ENCODE measurements at places on chromosomes 4 and X. TPM values are rescaled to one million over a fixed set of nuclear protein-coding genes. Genes with fewer than 3 reads are reported as not detected.

The GLUD2 gene
- 2.6 TPM for total RNA-seq

The IGSF1 gene
- 0.23 TPM for total RNA-seq

The TCEAL5 gene
- not detected for total RNA-seq

The CC2D2A gene
- 12.6 TPM for total RNA-seq

The SCRG1 gene
- total RNA-seq: not detected

All from A549 treated with GW870086 at 1 μM for 4 hours (cell line).